ENCODE measurements at places on chromosomes 7 and 10.

DNA sequence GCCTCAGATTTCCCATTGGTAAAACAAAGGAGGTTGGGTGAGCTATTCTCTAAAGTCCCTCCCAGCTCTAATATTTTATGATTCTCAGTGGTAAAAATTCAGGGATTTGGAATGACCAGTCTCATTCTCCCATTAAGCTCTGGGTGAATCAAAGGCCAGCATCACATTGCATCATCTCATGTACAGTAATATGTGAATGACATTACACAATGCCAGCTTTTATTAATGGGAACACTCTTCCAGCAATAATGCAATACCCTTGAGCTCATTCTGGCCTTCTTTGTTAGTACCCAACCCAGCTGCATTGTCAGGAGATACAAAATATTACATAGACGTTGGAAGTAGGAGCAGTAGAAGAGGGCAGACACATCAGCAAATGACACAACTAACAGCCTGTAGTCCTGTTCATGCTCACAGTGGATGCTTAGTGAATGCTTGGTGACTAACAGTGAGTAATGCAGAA lies 100.0 kb upstream of the EGR2 start:
- no peak for DNase-seq

DNA sequence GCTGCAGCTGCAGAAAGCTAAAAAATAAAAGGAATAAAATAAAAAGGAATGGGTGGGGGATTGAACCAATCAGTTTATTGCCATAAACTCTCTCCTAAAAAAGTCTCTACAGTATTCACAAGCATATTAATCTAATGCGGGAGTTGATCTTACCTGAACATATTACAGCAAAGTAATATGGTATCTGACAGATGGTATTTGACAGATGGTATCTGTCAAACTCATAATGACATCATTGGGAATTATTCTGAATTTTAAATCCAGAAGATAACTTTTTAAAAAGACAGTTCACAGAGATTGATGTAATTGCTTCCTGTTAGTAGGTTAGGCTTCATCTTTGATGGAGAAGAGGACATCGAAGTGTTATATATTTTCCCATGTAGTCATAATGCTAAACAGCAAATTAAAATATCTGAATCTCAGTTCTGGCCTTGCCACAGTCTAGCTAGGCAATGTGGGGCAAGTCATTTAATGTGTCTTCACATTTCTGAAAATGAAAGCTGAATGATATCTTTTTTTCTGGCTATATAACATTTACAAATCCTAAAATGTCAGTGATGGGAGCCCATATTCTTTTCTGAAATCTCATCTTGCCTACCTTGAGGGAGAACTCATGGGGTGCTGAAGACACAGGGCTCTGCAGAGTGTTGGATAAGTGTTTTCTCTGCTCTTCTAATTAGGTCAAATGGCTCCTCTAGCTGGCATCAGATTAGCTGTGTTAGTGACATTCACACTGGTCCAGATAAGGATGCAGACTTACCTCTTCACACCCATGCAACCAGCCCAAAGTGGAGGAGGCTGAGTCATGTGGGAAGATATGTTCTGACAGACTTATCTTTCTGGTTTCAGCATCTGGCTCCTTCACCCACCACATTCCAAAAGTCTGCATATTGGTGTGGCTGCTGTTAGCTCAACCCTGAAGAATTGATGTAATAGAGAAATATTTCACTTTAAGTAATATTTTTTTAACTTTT lies 2.1 kb upstream of the LIPM start:
- no peak for DNase-seq

- DNase-seq, result no peak
Observed at GRCh38 chr10:20277820-20278219, 461.6 kb downstream of the PLXDC2 start.

DNA sequence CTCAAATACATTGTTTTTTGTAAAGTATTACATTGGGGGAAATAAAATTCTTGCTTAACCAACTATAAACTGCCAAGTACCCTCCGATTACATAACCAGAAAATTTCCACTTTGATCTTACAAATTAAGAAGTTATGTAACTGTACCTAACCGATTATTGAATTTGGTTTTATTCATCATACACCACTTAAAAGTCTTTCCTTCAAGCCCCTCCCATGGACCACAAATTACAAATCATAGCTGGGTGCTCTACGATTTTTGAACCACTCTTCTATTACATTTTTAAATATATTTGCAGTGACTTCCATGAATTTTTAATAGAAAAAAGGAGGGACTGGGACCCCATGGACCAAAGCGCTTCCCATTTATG lies 630 bp downstream of the ZNF680 start:
- no peak for DNase-seq

- no peak for DNase-seq
Observed at GRCh38 chr7:43479042-43479441, 103.9 kb upstream of the STK17A start.

All from NCI-H1105 treated with DMSO at 0.1 percent for 48 hours (cell line).